Activated T-helper 1 cell treated with Interleukin-2 at 50 U/mL for 16 hours (primary cell): ENCODE measurements at places on chromosomes 5 and 9.
A peak's percentile ranks its signal among the peaks of the same experiment; 100 is the strongest.

DNA sequence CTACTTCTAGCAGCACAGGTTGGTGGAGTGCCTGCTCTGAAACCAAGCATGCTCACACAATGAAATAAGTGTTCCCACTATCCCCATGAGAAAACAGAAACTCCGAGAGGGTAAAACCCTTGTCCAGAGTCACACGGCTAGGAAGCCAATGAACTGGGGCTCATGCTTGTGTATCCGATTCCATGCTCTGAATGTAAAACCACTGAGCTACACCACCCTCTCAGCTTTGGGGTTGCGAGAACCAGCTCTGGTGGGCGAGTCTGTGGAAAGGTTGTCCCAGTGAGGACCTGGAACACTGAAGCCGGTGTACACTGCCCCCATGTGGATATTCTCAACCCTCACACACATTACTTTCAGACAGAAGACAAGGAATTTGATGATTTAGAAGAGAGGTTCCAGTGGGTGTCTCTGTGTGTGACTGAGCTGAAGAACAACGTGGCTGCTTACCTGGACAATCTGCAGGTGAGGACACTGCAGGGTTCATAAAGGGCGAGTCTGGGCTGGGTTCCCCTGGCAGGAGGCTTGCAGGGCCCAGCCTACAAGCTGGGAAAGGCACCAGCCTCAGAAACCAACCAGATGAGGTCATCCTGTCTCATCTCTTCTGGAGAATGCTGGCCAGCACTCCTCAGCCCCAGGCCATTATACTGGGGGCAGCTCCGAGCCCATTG is 37.4 kb downstream of the ARHGEF37 start:
- DNase-seq = no peak

DNA sequence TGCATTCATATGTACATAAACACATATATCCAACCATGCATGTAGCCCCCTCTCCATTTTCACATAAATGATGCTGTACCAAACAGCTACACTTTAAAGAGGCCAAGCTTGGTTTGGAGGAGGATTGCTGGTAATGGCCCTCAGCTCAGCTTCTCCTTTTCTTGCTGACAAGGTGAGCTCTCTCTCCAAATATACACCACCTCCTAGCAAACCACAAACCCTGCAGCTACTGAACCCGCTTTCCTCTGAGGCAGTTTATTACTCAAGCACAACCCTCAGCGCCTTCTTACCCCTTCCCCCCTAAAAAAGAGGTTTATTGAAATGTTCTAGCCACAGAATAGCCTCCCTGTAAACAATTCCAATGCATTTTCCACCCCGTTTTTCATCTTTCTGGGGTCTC is 54.0 kb downstream of the ALG2 start:
- DNase-seq = no peak

- DNase-seq = no peak
Measured at GRCh38 chr5:155167736-155168135, 154.2 kb downstream of the KIF4B start.

- no peak for DNase-seq
Measured at GRCh38 chr9:80076162-80076561, 504.4 kb downstream of the TLE4 start.

DNA sequence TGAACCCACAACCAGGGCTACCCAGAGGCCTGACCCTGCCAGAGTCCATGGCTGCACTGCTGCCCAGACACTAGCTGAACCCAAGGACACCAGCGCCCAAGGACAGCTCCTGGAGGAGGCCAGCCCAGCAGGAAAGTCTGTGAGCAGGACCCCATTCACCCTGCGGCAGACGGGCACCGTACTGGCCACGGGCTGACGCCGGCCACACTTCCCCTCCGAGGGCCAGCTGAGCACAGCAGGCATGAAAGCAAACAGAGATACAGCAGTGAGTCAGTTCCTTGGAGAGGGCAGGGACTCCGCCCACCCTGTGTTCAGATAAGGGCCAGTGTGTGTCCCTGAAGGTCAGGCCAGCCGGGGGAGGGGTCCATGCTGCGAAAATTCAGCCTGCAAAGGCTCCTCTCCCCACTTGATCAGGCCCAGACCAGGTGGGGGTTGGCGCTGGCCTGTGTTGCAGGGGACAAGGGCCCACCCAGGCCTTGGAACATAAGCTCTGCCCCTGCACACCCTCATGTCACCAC is 3.2 kb downstream of the RNF208 start:
- no peak for DNase-seq

DNA sequence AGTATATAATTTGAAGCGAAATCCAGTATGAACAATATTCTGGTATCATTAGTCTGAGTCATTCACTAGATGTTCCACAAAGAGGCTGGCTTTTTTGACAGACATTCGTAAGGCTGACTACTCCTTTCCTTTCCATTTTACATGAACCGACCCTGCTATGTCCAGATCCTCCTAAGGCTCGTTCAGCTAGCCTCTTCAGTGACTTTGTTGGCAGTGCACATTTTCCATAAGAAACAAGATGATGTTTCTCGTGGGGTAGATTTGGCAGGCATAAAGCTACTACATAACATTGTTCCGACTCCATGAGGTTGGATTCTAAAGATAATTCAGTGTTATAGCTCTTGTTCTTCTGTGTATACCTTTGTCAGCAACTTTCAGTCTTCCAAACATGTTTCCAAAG is 49.0 kb downstream of the ZNF462 start:
- DNase-seq = no peak

GRCh38 chr5:81779125-81779915 is 28.4 kb upstream of the SSBP2 start:
- DNase-seq = no peak

DNA sequence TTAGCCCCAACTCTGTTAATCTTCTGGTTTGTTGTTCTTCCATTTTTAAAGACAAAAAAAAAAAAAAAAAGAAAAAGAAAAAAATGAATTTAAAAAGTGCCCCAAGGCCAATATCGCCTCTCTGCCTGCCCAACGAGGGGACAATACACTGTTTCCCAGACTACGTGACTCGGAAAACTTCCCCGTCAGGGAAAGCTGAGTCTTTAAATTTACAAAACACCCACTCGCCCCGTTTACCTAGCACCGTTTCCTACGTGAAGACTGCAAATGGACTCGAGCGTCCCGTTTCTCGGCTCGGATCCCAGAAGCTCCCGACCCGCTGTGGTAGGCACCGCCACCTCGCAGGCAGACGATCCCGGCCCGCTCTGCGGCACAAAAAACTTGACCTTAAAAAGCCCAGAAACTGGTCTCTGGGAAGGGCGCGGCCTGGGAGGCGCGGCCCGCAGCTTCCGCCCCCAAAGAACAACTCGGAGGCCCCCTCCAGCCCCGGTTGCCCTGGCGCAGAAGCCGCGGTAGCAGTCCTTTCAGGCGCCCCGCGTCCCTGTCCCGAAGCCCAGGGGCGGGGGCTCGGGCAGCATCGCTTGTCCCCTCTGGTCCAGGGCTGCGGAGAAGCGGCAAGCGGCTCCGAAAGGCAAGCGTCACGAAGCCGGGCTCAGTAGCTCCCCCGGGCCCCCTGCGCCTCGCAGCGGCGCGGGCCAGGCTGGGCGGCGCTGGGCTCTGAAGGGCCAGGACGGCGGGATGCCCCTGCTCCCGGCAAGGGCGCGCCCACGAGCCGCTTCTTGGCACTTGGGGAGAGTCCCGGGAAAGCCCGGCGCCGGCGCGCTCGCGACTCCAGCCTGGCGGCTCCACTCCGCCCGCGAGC is at the start of gene GCNT4:
GCNT4 (minus strand) TSS at position 367 of the 862 bp plus-strand sequence. CDS start 22,521 bp downstream, outside the sequence.
- DNase-seq = peak; percentile 13

DNA sequence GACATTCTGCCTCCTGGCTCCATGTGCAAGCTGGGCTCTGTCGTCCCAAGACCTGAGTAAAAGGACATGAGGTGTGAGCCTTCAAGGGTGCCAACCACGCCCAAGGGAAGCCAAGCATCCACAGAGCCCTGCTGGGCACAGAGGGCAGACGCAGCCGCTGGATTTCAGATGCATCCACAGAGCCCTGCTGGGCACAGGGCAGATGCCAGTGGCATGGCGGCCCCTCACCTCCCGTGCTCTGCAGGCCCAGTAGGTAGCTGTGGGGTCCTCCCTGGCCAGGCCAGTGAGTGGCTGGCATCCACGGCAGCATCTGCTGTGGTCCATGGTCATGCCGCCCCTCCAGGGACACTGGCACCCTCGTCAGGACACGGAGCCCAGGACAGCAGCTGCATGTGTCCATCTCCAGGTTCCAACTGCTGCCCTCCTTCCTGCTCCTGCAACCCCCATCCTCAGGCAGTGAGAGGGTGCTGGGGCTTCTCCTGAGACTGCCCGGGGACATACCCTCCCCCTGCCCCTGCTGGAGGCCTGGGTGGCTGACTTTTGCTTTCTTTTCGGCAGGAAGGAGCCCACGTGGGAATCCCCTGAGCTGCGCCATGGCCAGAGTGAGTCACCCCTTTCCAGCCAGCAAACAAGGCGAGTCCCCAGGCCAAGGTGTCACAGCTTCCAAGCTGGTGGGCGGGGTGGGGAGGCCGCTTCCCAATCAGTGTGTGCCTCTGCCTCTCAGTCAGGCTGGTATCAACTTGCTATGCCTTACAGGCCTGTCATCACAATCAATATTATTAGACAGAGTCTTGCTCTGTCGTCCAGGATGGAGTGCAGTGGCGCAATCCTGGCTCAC is 4.0 kb upstream of the TRAF2 start:
- DNase-seq = peak; percentile 73

DNA sequence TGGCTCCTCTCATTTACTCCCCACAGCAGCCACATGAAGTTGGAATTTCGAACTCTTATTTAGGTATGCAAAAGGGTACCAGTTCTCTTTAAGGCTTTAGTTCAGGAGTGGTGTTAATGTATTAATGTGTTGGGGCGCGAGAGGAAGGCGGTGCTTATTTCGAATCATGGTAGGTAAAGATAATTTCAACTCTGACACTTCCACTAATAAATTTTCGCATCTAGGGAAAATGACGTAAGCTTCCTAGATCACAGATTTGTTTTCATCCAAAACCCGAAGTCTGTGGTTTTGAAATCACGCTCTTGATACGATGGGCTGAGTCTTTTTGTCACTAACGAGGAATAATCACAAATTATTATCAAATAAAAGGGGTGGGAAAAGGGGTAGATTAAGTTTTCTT is 681 bp downstream of the PPWD1 start:
- DNase-seq = no peak

- no peak for DNase-seq
Measured at GRCh38 chr5:12885018-12885417, 980.8 kb upstream of the CTNND2 start.

- no peak for DNase-seq
Measured at GRCh38 chr9:91814753-91815152, 135.3 kb downstream of the ROR2 start.

- DNase-seq = no peak
Measured at GRCh38 chr9:128540634-128541360, 11.6 kb upstream of the SPTAN1 start.

GRCh38 chr9:15276328-15276938 is 30.6 kb downstream of the TTC39B start:
- no peak for DNase-seq

- DNase-seq = no peak
Measured at GRCh38 chr5:81717860-81718259, 33.0 kb downstream of the SSBP2 start.

DNA sequence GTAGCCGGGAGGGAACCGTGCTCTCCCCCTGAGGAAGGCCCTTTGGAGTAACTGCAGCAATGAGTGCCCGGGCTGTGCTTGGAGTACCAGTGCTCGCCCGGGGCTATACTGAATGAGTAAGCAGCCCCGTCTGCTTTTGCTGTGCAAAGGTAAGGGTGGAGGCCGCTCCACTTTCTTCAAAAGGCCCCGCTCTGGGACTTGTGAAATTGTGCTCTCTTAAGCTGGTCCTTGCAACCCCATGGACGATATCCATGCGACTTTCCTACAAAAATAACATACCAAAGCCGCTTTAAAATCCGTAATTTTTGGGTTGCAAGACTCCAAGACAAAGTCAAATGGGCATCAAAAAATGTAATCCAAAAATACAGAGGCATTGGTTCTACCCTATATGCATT is 578 bp upstream of the TNFAIP8 start:
- no peak for DNase-seq

GRCh38 chr5:149264439-149265067 is 7.1 kb upstream of the AFAP1L1 start:
- peak; percentile 41 for DNase-seq

GRCh38 chr9:76725885-76726284 is 38.4 kb upstream of the PCA3 start:
- no peak for DNase-seq

- DNase-seq = no peak
Measured at GRCh38 chr9:83934569-83935275, 13.5 kb upstream of the KIF27 start.

DNA sequence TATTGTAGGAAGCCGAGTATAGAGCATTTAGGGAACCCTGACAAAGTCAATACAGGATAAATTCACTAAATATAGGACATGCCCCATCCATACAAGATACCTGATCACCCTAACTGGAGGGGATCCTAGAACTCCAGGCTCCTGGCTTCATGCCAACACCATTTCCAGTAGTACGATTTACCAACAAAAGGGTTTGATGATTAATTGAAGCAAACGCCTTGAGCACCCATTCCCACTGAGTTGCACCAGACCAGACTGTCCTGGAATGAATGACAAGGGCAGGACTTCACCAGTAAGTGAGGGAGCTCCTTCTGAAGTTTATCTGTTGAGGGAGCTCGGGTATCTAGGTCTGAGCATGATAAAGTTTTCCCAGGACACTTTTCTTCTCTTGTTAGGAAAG is 327.2 kb upstream of the MSX2 start:
- DNase-seq = no peak

DNA sequence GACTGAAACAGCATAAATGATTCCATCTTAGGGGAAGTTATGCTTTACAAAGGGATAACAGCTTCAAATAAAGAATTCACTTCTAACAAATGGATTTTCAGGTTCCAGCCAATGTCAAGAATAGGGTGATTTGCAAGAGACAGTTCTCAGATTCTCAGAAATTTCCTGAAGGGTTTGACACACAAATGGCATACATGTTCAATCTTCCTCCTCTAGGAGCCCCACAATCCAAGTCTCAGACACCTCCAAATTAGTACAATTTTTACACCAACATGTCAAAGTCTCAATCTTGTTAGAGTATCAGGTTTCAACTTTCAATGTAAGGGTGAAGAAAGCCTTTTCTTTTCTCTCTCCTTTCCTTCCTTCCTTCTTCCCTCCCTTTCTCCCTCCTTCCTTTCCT is 996.6 kb downstream of the TLE1 start:
- no peak for DNase-seq

DNA sequence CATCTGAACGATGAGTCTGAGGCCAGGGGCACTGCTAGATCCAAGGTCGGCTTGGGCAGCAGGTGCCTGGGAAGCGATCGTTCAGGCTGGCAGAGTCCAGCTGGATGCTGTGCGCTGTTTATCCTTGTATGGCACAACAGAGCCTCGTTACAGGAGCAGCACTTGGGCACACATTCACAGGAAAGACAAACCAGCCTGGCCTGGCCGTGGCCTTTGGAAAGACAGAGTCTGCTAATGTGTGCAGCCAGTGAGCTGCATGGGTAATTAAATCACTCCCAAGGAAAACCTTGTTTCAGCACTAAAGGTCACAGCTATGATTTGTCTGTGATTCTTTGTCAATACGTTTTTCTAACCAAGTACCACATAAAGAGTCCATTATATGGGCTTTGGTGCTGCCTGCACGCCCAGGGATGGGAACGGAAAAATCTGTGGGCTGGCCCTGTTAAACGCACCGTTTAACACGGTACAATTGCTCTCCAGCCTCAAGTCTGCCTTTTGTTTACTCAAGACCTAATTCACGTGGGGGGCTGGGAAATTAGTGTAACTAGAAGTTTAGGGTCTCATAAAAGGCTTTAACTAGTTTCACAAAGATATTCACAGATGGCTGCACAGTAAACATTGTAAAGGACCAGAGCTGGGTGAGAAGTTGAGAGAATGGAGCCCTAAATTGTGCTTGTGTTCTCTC is 509.3 kb downstream of the KDM4C start:
- DNase-seq = no peak
